Stimulated activated CD4-positive, alpha-beta T cell treated with anti-CD3 and anti-CD28 coated beads, Interleukin-15, amount 100 ng/mL, for 1 hour (primary cell): ENCODE measurements at places on chromosomes 16 and 17.

GRCh38 chr17:1095090-1095852 lies 84.5 kb downstream of the ABR start:
- no peak for DNase-seq

- DNase-seq: no peak
These were observed 23.7 kb downstream of the HSBP1 start for GRCh38 chr16:83831456-83831987.

DNA sequence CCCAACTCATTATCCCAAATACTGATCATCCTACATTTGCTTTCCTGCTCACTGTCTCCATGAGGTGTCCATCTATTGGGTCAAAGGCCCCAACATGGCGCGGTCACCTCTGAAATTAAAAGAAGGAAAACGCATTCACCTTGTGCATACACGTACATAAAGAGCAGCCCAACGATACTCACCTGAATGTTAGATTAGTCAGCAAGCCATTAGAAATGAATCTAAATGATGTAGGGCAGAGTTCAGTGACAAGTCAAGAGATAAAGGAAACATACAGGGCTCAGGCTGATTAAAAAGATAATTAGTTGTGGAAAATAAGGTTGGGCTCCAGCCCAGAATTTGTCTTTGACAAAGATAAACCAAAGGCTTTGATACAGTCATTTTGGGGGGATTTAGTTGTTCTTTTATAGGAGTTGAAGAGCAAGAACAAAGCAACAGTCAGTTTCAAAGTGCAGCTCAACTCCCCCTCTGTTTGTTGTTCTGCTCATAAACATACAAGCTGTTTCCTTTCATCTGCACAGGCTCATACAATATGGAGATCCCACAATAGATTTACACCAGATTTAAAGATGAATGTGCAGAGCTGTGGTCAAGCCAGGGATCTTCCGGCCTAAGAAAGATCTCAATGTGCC lies 21.1 kb downstream of the NXPH3 start:
- no peak for DNase-seq

- no peak for DNase-seq
These were observed 394.9 kb upstream of the TNRC6C start for GRCh38 chr17:77563439-77564102.

- DNase-seq: no peak
These were observed 8.1 kb upstream of the EPX start for GRCh38 chr17:58184308-58184985.

DNA sequence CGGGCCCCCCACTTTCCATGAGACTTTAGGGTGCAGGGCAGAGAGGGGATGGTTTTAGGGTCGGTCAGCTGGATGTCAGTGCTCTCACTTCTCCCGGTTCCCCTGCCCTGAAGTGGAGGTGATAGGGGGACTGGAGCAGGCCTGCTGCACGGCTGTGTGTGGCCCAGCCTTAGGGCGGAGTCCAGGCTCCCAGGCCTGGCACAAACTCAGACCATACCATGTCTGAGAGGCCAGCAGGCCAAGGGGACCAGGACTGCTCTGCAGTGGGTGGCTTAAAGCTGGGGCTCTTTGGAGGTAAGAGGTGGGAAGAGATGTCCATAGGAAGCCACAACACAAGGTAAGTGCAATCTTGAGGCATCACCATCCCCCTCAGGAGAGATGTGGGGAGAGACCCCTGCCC lies 8.3 kb downstream of the TFAP4 start:
- no peak for DNase-seq

DNA sequence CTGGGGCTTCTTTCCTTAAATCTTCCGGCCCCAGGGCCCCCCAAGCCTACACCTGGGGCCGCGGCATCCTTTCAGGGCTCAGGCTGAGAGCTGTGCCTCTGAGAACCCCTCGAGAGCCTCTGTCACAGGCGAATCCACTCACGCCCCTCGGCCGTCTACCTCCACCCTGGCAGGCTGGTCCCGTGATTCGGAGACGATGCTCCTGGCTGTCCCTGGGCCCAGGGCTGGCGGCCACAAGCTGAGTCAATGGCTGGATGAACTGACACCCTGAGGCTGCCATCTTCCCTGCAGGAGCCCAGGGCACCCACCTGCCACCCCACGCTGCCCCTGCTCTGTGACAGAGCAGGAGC lies 4.4 kb downstream of the TEPSIN start:
- DNase-seq: no peak

- no peak for DNase-seq
These were observed 12.9 kb upstream of the NLRC3 start for GRCh38 chr16:3589991-3590701.

DNA sequence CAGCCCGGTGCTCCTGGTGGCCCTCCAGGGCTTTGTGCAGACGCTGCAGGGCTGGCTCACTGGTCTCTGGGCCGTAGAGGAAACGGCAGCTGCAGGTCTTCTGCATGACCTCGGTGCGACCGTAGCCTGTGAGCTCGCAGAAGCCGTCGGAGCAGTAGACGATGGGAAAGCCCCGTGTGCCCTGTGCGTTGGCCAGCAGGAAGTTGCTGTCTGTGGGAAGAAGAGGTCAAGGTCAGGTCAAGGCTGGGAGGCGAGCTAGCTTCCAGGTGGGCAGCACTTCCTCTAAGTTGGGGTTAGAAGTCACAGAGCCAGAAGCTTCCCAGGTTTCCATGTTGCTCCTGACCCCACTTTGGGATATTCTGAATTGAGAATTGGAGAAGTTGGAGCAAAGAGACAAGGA lies 2.1 kb downstream of the KCNH4 start:
- DNase-seq: no peak

DNA sequence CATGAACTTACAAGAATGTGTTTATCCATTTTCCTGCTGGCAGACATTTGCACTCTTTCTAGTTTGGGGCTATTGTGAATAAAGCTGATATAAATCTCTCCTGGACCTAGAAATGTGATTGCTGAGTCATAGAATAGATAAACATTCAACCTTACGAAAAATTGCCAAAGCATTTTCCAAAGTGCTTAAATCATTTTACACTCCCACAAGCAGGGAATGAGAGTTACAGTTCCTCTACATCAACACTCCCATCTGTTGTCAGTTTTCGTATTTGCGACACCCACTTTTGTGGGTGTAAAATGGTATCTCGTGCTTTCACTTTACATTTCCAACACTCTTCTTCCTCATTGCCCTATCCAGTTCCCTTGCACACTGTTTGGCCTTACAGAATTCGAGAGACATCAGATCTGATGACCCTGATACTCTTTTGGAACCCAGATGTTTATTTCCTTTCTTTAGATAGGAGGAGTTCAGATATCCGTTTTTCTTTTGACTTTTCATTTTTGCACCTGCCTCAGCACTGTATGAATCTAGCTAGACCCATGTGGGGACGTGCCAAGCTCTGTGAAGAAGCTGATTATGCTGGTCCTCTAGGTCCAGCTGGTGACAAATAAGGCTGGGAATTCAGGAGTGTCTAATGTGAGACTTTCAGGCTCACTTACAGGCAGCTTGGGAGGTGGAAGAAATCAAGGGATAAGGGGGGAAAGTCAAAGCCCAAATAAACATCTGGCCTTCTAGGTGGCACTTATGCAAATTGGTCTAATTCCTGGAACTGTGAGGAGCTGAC lies 14.0 kb downstream of the SOX9 start:
- DNase-seq: no peak
